ENCODE measurements at places on chromosomes 3 and 15.

- DNase-seq = no peak
These were observed 2.8 kb upstream of the CLDND1 start for GRCh38 chr3:98525494-98525893.

- no peak for DNase-seq
These were observed 201.8 kb upstream of the KCNH8 start for GRCh38 chr3:18946524-18946923.

DNA sequence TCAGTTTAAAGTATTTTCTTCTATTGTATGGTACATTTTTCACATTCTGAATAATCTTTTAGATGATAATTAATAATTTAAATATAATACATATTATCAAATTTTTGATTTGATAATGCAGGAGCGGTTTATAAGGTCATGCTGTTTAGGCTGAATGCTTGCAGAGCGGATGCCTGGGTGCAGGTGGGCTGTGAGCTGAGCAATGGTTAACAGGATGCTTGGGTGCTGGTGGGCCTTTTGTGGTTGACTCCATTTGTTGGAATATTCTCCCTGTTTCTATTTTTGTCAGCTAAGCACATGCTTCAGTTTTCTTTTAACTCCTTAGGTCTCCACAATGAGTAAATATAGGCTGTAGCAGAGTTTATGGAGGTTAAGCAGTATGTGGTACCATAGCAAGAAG lies 1549.3 kb downstream of the OTOL1 start:
- DNase-seq = no peak

DNA sequence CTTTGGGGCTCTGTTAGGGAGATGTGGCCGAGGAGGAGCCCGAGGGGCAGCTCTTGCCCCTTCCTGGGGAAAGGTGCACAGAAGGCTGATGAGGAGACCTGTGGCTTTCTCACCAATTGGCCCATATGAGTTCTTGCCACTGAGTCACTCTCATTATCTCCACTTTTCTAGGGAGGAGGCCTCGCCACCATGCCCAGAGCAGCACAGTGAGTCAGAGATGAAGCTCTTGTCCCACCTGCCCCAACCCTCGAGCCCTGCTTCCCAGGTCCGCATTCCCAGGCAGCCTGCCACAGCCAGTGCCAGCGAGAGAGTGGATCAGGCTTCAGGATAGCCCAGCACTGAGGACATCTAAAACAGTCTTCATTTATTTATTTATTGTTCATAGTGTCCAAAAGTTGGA lies 53.5 kb downstream of the AMOTL2 start:
- no peak for DNase-seq

DNA sequence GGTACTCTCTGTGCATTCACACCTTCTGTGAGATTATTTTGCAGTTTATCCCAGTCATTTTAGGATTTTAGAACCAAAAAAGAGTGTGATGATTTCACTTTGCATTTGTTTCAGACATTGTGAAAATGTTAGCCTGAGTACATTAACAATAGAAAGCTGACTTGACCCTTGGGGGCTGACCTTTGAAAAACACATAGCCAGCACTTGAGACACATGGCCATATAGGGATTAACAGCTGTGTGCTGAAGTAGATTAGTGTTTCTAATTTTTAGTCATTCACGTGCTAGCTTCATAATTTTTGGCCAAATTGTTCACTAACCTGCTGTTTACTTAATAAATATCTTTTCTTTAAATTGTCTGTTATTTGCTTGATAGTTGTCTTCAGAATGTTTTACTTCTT lies 3.5 kb downstream of the FEM1B start:
- DNase-seq = no peak

DNA sequence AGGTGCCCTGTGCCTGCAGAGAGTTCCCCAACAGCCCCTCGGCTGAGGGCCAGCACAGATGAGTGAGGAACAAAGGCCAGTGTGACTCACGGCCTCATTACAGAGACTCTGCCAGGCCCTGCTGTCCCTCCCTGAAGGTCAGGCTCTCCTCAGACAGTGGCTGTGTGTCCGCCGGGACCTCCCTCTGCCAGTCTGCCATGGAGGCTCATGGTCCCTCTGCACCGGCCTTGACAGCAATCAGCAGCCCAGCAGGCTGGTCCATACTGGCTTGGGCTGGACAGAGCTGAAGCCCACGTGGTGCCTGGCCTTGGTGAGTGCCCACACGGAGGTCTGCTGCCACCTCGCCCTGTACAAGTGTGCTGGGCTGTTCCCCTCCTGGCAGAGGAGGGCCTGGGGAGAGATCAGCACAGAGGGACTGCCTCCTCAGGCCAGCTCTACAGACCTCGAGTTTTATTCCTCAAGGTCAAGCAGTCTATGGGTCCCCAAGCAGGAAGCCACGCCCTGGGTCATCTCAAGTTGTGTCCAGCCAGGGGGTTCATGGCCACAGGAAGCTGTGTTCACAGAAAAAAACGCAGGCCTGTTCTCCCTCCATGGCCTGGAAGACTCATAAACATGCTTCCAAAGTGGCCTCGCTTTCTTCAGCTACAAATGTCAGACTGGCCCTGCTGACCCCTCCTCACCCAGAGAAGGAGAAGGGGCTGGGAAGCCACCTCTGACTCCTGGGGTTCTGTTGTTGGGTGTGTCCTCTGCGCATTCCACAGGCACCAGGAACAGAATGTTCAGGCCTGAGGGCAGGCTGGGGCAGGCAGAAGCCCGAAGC lies 27.0 kb downstream of the SLC41A3 start:
- peak; percentile 24 for DNase-seq

- no peak for DNase-seq
These were observed 41.0 kb upstream of the SETD2 start for GRCh38 chr3:47204875-47205274.

- DNase-seq = no peak
These were observed 23.7 kb downstream of the CIP2A start for GRCh38 chr3:108565506-108565905.

GRCh38 chr15:57506422-57506821 lies 85.3 kb upstream of the MYZAP start:
- DNase-seq = peak; percentile 66

GRCh38 chr3:29335943-29336342 lies 55.1 kb downstream of the RBMS3 start:
- no peak for DNase-seq

DNA sequence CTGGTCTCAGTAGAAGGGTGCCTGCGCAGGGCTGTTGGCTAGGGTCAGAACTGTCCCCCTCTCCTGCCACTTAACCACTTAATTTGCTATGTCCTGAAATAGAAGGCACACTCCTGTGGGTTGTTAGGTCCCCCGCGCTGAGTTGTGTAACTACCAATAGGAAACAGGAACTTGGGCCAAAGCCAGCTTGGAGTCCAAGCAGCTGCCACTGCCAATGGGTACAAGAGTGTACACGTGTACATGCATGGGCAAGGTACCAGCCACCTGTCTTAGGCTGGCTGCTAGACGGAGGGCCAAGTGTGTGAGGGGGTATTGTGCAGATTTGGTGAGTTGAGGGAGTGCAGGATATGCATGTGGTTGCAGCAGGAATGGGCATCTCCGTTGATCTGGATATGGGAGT lies 29.7 kb upstream of the POLG start:
- DNase-seq = no peak

GRCh38 chr15:80556694-80557367 lies 138.3 kb upstream of the ABHD17C start:
- DNase-seq = no peak

DNA sequence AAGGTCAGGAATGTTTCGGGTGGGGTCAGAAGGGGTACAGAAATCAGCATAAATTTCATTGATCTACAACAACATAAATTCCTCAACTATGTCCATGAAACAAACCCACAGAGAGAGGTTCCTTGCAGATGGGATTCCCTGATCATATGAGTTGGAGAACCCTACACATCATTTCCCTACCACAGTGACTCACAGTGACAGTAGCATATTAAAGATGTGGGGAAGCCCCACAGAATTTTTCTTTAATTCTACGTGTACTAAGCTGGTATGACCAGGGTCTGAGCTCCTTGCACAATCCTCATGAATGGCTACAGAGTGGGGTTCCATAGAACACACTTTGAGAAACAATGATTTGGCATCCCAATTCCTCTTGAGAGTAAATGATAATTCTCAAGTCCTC lies 116.9 kb upstream of the RAD18 start:
- DNase-seq = no peak

DNA sequence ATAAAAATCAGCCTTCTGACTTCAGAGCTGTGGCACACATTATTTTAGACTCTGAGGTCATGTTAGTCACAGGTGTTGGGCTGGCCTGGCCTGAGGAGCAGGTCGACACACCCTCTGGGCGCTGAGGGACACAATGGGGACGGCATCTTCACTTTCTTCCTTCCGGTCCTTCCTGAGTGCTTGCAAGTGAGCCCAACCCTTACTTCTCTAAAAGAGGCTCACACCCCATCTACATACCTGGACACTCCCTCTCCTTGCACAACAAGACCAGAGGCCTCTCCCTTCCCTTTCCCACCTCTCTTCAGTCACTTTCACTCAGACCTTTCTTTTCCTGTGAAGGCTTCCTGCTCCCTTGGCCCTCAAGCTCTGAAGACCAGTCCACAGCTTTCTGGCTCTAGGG lies 85.4 kb downstream of the XXYLT1 start:
- DNase-seq = no peak

DNA sequence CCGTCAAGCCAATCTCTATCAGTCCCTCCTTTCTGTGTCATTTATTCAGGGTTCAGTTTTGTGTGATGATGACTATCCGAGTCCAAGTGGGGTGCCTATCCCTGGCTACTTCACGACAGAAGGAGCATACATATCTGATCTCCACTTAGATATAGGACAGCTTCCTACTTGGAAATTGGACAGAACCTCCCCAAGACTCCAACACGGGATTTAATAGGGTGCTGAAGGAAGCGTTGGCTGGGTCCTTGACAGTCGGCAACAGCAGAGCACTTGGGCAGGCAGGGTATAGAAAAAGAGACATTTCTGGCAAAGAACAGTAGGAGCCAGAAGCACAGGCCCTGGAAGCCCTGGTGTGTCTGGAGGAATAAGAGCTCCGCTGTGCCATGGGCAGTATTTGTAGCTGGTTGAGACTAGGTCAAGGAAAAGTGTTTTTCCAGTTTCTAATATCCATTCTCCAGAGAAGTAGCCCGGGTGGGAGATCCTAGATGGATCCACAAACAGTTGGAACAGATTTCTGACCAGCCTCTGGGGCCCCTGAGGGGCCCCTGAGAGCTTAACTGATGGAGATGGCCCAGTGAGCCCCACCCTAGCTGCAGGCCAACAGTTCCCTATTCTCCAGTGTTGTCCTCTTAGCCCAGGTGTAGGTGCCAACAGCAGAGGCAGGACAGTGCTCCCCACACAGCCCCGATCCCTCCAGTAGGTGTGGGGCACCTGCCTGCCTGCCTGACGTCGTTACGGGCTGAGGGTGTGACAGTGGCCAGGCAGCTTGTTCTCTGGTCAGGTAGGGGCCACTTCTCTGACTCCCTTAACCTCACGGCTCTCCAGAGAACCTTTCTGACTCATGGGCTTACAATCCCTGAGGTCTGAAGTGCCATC lies 130.8 kb downstream of the CHCHD6 start:
- no peak for DNase-seq

DNA sequence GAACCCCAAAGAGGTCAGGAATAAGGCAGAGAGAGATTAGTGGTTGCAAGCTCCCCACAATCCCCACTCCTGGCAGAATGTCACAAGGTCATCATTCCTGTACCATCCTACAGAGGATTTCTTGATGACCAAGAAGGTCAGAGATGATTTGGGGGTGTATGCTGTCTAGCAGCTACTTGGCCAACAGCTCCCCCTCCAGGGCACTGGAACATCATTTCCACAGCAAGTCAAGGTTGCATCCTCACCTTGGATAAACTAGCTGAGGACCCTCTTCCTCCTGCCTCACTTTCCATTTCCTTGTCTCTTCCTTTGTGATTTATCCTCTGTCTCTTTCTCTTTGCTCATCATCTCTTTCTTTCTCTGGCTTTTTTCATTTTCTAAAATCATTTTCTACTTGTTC lies 106.3 kb downstream of the PROS1 start:
- DNase-seq = no peak

DNA sequence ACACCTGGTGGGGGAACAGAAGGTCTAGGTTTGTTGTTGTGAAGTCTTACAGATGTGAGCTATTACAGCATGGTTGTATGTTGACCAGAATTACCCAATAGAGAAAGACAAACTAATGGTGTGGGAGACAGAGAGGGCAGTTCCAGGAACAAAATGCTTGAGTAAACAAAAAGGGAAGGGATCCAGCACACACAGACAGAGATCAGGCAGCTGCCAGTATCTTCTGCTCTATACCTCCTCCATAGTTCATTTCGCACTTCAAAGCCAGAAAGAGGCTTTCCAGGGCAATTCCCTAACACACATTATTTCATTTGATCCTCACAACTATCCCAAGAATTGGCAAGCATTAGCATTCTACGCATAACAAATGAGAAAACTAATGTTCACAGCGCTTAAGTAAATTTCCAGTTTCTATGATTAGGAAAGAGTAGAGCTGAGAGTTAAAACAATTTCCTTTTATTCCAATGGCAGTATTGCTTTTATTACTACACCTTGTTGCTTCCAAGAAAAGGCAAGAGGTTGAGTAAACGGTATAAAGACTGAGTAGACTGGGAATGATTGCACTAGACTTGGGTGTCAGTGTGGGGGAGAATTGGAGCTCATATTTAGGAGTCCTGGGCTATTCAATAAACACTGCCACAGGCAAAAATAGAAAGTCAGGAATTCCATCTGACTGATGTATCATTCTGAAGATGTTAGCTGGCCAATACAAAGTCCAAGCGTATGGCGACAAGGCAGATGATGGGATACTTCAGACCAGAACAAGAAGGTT lies 39.7 kb upstream of the ZNF280D start:
- peak; percentile 11 for DNase-seq

GRCh38 chr3:191430103-191430502 lies 30.9 kb upstream of the PYDC2 start:
- DNase-seq = no peak

GRCh38 chr3:197001106-197001971 lies 28.3 kb downstream of the MELTF start:
- peak; percentile 61 for DNase-seq

GRCh38 chr3:189455009-189455408 lies 176.2 kb upstream of the TP63 start:
- DNase-seq = no peak

DNA sequence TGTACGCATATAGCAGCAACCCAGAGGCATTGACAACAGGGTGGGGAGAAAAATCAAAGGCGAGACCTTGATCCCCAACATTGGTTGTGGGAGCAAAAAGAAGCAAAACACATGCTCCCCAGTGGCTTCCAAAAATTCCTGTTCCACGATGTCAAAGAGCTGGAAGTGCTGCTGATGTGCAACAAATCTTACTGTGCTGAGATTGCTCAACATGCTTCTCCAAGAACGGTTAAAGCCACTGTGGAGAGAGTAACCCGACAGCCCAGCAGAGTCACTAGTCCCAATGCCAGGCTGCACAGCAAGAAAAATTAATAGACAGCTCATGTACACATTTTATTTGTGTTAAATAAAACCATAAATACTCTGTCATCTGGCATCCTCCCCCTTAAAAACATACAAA lies 179.9 kb upstream of the PFN2 start:
- no peak for DNase-seq
